ENCODE measurements at places on chromosomes 5 and 9.

GRCh38 chr9:89743573-89744254 lies 138.9 kb downstream of the GADD45G start:
- peak; percentile 97 for DNase-seq

GRCh38 chr9:105432247-105432842 lies 15.5 kb upstream of the FSD1L start:
- no peak for DNase-seq

- DNase-seq: no peak
Observed at GRCh38 chr9:124202447-124202971, 55.2 kb upstream of the NEK6 start.

DNA sequence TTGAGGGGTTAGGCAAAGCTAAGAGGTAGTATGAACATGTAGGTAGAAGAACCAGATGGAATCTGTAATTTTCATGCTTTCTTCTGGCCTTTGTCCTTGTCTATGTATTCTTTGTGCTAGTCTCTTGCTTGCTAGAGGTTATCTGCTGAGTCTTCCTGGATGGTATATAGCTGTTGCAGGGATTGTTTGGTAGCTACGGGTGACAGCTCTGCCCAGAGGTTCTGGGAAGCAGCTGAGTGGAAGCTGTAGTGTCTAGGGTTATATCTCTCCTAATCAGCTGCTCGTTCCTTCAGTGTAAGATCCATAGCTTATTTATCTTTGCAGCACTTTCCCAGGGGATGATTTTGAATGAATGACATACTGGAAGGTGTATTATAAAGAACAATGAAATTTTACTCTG lies 100.3 kb downstream of the ATG10 start:
- DNase-seq: no peak

DNA sequence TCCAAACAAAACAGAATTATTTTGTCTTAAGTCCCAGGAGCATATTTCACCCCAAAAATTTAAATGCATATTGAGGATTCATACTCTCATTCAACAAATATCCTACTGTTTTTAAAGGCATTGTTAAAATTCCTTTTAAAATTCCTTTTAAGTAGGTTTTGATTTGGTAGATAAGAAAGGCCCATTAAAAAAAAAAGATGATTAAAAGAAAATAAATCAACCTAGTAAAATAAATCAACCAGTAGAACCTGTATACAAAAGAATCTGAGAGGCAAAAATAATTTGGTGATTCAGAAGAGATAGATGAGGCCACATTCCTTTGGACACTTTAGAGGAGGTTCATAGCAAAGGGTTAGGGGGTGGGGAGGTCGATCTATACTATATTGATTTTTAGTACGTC lies 585.3 kb upstream of the TLE4 start:
- no peak for DNase-seq

- peak; percentile 21 for DNase-seq
Observed at GRCh38 chr5:65663804-65664521, 39.1 kb downstream of the SHLD3 start.

DNA sequence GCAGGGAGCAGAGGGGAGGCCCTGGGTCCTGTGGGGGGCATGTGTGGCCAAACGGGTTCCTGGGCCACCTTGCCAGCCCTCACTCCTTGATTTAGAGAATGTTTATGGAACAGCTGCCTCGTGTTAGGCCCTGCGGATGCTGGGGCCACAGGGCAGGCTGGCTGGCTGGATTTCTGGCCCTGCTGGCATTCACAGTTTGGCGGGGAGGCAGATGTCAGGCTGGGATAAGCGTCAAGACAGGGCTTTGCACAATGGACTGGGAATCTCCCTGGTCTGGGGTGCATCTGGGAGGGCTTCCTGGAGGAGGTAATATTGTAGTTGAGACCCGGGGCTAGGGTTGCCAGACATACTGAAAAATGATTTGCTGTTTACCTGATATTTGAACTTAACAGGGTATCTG lies 13.8 kb downstream of the NCS1 start:
- DNase-seq: no peak

GRCh38 chr5:159337016-159337955 lies 7.0 kb upstream of the IL12B start:
- no peak for DNase-seq

DNA sequence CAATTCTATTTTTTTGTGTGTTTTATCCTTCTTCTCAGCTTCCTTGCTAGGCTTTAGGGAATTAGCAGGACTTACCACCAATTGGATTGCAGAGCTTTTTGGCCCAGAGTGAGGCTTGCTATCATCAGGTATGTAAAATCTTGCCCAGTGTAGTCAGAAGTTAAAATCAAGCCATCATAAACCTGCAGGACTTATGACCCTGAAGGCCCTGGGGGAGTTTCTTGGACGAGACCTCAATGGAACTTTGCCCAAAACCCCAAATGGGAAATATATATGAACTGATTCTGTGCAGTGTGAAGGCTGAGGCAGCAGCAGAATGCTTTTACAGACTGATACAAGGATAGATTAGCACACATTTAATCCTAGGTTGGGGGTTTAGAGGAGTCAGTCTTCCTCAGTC lies 287.0 kb downstream of the SH3GL2 start:
- DNase-seq: no peak

- DNase-seq: no peak
Observed at GRCh38 chr5:41869151-41869723, 988 bp downstream of the OXCT1 start.

DNA sequence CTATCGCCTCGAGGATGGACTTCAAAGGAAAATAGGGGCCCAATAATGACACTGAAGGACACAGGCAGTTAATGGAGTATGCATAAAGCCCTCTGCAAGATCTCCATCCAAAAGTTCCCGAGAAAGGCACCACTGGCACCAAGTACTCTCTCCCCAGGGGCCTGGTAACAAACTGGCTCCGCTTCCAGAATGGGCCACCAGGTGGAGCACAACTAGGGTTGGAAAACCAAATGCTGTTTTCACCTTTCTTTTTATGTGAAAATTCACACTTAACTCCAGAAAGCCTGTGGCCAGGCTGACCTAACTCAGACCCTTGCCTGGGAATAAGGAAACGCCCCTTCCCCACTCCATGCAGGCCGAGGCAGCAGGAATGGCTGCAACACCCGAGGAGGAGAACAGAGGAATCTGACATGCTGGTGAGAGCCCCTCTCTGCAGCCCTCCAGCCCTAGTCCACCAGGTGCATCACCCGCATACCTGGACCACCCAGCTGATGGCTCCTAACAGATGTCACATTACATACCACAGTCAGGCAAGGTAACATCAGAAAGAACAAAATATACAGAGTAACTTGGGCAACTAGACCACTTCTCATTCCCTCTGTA lies 42.8 kb downstream of the CAMSAP1 start:
- DNase-seq: peak; percentile 78

DNA sequence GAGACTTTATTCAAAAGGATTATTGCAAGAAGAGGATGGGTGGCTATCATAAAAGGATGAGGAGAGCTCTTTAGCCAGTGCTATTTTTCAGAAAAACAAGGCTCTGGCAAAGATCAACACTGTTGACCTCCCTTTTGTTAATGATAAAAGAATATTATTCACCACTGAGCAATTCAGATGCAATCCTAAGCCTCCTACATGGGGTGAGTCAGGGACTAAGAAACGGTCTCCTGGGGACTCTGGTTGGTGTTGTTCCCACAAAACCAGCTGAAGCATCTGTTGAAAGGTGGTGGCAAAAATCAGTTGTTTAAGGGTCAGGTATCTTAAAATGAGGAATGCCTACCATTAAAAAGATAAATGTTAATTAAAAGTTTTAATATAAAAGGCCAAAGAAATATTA lies 7.7 kb upstream of the GCNT1 start:
- DNase-seq: no peak

- no peak for DNase-seq
Observed at GRCh38 chr9:128770286-128771030, 1.3 kb downstream of the ZER1 start.

- peak; percentile 81 for DNase-seq
Observed at GRCh38 chr9:88388886-88389605, 802 bp downstream of the SPIN1 start.

- DNase-seq: no peak
Observed at GRCh38 chr5:35849860-35850259, 6.8 kb upstream of the IL7R start.

DNA sequence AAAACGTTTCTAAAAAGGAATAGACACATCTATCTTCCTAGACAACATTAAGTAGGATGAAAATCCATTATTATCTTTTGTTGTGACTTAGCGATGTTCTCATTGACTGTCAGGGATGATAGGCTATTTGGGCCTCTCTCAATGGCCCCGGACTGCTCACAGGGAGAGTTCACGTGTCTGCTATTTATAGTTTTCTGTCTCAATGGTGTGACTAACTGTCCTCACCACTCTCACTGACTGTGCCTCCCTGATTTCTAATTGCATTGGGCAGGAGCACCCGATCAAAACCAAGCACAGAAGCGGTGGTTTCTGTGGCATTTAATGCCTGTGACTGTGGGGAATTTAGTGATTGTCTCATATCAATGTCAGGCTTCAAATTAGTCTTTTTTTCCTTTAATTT lies 286.7 kb upstream of the KLF9 start:
- DNase-seq: no peak

- no peak for DNase-seq
Observed at GRCh38 chr9:107710546-107710945, 221.0 kb upstream of the KLF4 start.

DNA sequence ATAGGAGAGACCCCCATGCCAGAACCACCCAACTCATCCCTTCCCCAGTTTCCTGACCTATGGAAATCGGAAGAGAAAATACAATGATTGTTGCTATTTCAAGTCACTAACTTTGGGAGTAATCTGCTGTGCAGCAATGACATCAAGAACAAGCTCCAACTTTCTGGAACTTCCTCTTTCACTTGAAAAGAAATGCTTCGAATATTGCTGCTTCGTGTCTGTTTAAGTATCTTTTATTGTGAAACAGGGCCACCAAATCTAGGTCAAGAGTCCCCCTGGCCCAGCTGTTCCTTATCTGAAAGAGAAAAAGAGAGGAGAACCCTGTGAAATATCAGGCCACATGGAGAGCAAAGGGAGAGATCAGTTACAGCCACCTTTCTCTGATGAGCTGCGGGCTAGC lies 59.4 kb upstream of the DNAH5 start:
- DNase-seq: no peak

Data from ELF-1 (cell line).